Right cardiac atrium (tissue), 5 donors: ENCODE measurements at places on chromosomes 2 and 18. TPM values are rescaled to one million over a fixed set of nuclear protein-coding genes. Genes with fewer than 3 reads are reported as not detected.

C2orf66 gene
- not detected for total RNA-seq

SP9 gene
- not detected for total RNA-seq

FOXI3 gene
- not detected for total RNA-seq

ACVR1C gene
- total RNA-seq, result 1.2 TPM

ABCB11 gene
- 0.20 TPM for total RNA-seq

ARL4C gene
- total RNA-seq, result 3.5 TPM

DYNAP gene
- total RNA-seq, result not detected

GPR45 gene
- total RNA-seq, result not detected
